Hepatocyte (in vitro differentiated cells): ENCODE measurements at places on chromosomes 1 and 21.

DNA sequence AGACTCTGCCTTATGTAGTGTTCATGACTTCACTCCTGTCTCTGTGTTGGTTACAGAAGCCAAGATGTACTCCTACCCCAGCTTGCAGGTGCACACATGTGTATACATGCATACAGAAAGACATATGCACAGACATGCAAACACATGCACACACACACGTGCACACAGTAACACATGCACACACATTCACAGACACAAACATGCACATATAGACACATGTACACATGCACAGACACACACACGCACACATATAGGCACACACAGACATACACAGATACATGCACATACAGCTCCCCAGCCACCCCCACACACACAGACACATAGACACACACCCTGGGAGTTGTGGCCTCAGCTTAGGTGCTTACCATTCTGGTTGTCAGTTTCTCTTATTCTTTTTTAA is 362.6 kb upstream of the C1orf174 start:
- DNase-seq, result no peak

DNA sequence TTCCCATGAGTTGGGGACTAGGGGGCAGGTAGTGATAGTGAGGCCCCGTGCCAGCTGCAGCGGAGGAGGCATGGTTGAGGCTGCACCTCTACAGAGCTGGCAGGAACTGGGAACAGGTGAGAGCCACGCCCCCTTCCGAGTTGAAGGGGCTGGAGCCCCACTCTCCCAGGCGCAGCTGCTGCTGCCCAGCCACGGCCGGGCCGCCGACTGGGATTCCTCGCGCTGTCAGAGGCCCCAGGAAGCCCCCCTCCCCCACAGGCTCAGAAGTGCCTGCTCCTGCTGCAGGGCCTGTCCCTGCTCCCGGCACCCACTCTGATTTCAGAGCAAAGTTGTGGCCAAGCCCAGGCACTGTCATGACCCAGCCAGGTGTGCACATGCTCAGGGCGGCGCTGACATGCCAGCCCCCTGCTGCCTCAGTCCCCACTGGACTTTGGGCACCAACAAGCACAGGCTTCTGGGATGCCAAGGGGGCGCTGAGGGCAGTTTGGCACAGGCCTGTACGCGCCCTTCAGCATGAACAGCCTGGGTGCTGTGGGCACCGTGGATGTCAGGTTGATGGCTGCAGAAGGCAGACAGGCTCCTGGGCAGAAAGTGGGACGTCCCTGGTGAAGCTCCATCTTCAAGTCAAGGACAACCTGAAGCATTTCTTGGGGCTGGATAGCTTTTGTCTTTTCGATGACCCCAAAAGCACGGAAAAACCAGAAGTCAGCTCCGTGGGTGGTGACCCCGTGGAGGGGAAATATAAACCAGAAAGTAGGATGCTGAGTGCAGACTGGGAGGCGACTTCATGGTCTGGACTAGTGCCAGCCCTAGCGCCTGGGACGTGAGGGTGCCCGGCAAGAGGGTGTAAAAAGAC is 121.5 kb downstream of the SIM2 start:
- DNase-seq, result no peak

GRCh38 chr1:236809148-236809547 is 14.1 kb downstream of the MTR start:
- no peak for DNase-seq

GRCh38 chr1:223230161-223230881 is 87.3 kb upstream of the TLR5 start:
- no peak for DNase-seq

DNA sequence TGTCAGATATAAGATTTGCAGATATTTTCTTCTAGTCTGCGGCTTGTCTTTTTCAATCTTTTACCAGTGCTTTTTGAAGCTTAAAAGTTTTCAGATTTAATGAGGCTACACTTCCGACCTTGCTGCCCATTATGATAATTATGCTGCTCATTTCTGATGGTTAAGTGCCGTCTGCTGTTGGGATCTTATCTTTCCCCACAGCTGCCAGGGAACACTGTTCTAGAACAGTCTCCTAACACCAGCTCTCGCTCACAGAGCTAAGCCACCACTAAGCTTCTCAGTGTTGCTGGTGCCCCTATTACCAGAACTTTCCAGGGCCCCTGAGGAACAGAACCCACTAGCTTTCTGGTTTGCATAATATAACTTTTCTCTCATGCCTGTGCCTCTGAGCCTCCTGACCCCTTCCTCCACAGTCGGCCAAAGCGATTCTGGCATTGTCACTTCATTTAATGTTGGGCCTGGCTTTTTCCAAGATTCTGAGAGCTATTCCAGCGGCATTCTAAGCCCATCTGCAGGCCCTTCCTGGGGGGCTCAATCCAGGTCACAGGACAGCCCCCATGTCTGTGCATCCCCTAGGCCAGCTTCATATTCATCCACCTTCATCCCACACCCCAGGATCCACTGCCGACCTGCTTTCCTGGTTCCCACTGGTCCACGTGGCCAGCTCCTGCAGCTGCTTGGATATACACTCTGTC is 237.0 kb downstream of the PTPRU start:
- DNase-seq, result no peak

- DNase-seq, result no peak
These were observed 131.6 kb downstream of the ETS2 start for GRCh38 chr21:38937286-38937790.

DNA sequence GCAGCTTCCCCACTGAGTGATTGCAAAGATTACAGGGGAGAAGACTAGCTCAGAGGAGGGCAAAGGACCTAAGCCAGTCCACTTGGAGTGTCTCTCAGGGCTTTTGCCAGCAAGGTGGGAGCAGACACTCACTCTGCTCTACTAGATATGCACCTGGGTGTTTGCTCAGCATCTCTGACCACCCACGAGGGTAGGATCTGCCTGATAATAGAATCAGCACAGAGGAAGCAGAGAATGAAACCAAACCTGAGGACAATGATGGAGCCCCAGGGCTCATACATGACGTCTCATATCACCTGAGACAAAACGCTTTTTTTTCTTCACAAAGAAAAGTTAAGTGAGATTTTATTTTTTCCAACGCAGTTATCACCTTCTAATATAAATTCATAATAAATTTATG is 79.4 kb downstream of the RRAGC start:
- DNase-seq, result no peak

DNA sequence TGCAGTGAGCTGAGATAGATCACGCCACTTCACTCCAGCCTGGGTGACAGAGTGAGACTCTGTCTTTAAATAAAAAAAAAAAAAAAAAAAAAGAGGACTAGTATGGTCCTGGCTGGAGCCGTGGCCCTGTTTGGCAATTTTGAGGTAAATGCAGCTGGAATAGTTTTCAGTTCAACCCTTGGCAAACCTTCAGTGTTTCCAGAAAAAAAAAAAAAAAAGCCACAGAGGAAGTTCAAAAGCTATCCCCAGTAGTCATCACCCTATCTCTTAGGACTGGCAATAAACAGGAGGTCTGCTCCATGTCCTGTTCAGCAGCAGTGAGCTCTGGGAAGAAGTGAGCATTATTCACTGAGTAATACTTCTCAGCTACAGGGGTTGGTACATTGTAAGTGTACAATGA is 56.8 kb upstream of the ERRFI1 start:
- DNase-seq, result peak; percentile 44
